Dermis microvascular lymphatic vessel endothelial cell (primary cell): ENCODE measurements at places on chromosomes 5 and 9. TPM values are rescaled to one million over a fixed set of nuclear protein-coding genes. Genes with fewer than 3 reads are reported as not detected.

Gene SPINK7
- not detected in 2 replicates for total RNA-seq

Gene CCDC69
- total RNA-seq = 3.4 and 3.5 TPM in 2 replicates

Gene ZFP2
- 0.39 and 0.89 TPM in 2 replicates for total RNA-seq

Gene RIC1
- total RNA-seq = 25.0 and 37.3 TPM in 2 replicates

Gene SCGB3A2
- total RNA-seq = not detected in 2 replicates
